ENCODE measurements at places on chromosomes 7 and 10. TPM values are rescaled to one million over a fixed set of nuclear protein-coding genes. Genes with fewer than 3 reads are reported as not detected.

Gene DPYSL4
- 1.6 TPM for total RNA-seq

Gene GPR141
- total RNA-seq: not detected

Gene SNCG
- 9.2 TPM for total RNA-seq

Gene ZNF485
- 4.8 TPM for total RNA-seq

Gene SPDYE2
- not detected for total RNA-seq

Gene ATP5F1C
- 251 TPM for total RNA-seq

All from subcutaneous preadipocyte (primary cell).